ENCODE measurements at places on chromosomes 5 and 9.

DNA sequence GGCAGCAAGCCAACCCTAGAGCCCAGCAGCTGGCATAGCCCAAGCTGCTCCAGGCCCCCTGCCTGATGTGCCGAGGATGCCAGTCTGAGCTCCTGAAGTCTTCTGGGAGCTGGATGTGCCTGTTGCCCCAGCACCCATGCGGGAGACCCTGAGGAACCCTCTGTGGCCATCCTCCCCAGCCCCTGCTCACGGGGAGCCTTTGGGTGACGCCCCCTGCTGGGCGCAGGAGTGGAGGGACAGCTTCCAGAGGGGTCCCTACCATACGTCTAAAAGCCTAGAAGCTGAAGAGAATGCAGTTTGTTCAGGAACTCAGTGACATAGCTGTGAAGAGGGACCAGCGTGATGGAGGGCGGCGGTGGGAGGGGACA lies 33.1 kb upstream of the MVB12B start:
- no peak for DNase-seq

GRCh38 chr5:527646-528628 lies 3.7 kb upstream of the SLC9A3 start:
- no peak for DNase-seq

GRCh38 chr9:126721564-126721981 lies 83.3 kb upstream of the ZBTB43 start:
- DNase-seq, result no peak

GRCh38 chr9:99391937-99392594 lies 170.0 kb downstream of the SEC61B start:
- no peak for DNase-seq

- no peak for DNase-seq
Measured at GRCh38 chr5:96483878-96484277, 50.8 kb upstream of the PCSK1 start.

- peak; percentile 9 for DNase-seq
Measured at GRCh38 chr9:107465467-107466451, 23.8 kb downstream of the KLF4 start.

- no peak for DNase-seq
Measured at GRCh38 chr9:113511856-113512761, 48.6 kb downstream of the RGS3 start.

GRCh38 chr9:127754099-127755060 lies 19.3 kb upstream of the TOR2A start:
- DNase-seq, result no peak

- DNase-seq, result no peak
Measured at GRCh38 chr5:28468166-28468565, 1429.8 kb upstream of the CDH9 start.

- no peak for DNase-seq
Measured at GRCh38 chr5:69335341-69335935, 2.8 kb upstream of the CCDC125 start.

DNA sequence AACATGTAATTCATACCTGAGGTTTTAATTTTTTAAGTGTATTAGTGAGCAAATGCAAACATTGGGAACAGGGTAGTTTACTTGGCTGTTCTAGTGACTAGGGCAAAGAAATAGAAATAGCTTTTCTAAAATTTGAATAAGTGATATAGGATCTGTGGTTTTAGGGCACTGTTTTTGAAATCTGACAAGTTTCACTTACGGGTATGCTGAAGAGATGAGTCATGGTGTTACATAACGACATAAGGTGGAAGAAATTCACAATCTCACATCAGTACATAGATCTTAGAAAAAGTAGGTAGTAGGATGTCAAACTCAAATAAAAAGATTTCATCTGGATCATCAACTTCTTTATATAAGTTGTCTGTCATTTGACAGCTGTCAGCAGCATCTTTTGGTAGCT lies 772.3 kb downstream of the MAT2B start:
- no peak for DNase-seq

DNA sequence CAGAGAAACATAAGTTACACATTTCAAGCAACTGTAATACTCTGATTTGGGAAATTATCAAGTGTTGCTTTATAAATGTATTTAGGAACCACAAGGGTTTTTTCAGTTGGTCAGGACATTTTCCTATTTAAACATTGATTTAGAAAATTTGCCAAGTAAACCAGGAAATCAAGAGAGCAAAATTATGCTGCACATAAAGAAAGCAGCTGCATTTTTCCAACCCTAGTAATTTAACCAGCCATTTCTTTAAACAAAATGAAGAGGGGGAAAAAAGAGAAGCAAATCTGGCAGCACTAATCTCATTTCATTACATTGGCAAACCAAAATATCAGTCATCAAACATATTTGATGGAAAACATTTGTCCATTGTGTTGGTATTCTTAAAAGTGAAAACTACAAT lies 271.4 kb downstream of the TLE1 start:
- DNase-seq, result no peak

- no peak for DNase-seq
Measured at GRCh38 chr5:32283539-32284377, 29.0 kb downstream of the MTMR12 start.

DNA sequence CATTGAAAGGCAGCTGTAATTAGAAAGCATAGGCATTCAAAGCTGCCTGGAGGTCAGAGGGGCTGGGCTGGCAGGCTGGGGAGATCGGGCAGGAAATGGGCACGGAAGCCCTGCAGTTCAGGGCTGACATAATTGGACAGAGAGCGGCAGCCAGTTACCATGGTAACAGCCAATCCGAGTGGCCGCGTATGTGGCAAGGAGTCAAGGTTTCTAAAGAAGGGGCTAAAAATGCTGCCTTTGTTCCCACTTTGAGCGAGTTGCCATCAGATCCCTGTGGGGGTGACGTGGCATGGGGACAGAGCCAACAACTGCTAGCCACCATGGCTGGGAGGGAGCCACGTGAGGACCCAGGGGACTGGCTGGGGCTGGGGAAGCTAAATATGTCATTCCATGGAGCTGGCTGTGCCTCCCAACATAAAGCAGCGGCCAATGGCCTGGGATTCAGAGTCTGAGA lies 44.7 kb upstream of the NDFIP1 start:
- DNase-seq, result peak; percentile 63

DNA sequence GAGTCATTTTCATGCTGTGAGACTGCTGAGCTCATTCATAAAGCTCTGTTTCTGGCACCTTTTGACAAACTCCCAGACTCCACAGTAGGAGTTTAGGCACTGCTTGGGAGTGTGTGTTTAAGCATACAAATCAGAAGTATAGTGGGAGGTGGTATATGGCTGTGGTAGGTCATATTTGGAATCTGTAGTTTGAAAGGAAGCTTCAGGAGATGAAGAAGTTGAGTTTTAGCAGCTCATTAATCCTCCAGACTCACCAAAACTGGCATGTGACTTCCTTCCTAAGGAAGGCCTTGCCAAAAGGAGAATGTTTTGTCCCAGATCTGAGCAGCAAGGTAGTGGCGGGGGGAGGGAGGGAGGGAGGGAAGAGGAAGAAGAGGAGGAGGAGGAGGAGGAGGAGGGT lies 52.8 kb downstream of the SAXO1 start:
- no peak for DNase-seq

GRCh38 chr9:115461280-115461679 lies 343.3 kb upstream of the TNC start:
- DNase-seq, result no peak

DNA sequence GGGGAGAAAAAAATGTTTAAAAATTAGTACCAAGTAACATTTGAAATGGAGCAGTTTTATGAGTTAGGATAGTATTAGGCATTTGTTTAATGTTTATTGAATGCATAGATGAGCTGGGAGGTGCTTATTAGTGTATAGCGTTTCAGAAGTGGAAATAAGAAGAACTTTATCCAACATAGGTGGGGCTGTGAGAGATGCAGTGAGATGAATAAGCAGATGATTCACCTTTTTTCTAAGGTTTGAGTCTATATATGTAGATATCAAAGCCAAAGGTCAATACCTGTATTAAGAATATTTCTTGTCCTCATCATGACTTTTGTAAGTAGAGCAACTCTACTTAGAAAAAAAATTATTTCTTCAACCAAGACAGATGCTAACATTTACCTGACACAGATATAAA lies 54.6 kb upstream of the POU4F3 start:
- no peak for DNase-seq

- DNase-seq, result no peak
Measured at GRCh38 chr5:78592735-78593386, 55.7 kb downstream of the LHFPL2 start.

DNA sequence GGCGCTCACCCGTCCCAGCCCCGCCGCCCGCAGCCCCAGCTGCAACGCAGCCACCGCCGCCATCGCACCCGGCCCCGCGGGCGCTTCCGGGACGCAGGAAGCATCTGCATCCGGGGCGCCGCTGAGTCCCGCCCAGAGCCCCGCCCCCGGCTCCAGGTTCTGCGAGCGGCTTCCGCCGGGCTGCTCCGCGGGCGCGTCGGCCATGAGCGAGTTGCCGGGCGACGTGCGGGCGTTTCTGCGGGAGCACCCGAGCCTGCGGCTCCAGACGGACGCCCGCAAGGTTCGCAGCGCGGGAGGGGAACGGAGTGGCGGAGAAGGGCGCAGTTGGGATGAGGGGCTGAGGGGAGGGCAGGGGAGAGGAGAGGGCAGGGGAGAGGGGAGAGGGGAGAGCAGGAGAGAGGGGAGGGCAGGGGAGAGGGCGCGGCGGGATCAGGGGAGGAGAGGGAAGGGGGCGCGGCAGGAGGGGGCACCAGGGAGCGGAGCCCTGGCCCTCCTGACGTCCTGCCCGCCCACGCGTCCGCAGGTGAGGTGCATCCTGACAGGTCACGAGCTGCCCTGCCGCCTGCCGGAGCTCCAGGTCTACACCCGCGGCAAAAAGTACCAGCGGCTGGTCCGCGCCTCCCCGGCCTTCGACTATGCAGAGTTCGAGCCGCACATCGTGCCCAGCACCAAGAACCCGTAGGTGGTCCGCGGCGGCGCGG lies at the start of the genes SURF1 and SURF2:
Gene SURF1 (minus strand): TSS at position 97 of the 701 bp plus-strand sequence. CDS start 34 bp downstream, at position 63.
Gene SURF2 (plus strand): TSS at position 160 of the 701 bp plus-strand sequence. CDS start 43 bp downstream, at position 203.
- DNase-seq, result peak; percentile 91

DNA sequence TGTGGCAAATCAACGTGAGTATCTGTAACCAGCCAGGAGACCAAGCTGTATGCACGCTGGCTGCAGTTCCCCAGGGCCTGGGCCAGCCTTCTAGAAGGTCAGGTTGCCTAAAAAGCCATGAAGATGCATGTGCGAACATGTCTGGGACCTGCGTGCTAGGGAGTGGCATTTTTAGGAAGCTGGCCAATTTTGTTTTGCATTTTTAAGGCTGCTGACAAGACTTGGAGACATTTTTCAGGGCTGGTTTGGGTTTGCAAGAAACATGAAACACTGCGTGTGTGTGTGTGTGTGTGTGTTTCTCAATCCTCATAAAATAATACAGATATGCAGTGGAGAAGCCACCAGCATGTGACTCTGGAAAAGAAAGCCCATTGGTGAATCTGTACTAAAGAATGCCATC lies 5.1 kb downstream of the TGFBI start:
- DNase-seq, result no peak

GRCh38 chr9:133882849-133883755 lies 109.0 kb downstream of the VAV2 start:
- peak; percentile 8 for DNase-seq

- no peak for DNase-seq
Measured at GRCh38 chr5:53350991-53351770, 129.2 kb upstream of the FST start.

- DNase-seq, result no peak
Measured at GRCh38 chr9:14563902-14564624, 129.2 kb downstream of the ZDHHC21 start.

- DNase-seq, result no peak
Measured at GRCh38 chr9:110224583-110224982, 16.6 kb upstream of the C9orf152 start.

GRCh38 chr5:149018909-149019443 lies 43.9 kb downstream of the SH3TC2 start:
- DNase-seq, result peak; percentile 51

GRCh38 chr9:38047301-38048251 lies 21.5 kb downstream of the SHB start:
- DNase-seq, result no peak

DNA sequence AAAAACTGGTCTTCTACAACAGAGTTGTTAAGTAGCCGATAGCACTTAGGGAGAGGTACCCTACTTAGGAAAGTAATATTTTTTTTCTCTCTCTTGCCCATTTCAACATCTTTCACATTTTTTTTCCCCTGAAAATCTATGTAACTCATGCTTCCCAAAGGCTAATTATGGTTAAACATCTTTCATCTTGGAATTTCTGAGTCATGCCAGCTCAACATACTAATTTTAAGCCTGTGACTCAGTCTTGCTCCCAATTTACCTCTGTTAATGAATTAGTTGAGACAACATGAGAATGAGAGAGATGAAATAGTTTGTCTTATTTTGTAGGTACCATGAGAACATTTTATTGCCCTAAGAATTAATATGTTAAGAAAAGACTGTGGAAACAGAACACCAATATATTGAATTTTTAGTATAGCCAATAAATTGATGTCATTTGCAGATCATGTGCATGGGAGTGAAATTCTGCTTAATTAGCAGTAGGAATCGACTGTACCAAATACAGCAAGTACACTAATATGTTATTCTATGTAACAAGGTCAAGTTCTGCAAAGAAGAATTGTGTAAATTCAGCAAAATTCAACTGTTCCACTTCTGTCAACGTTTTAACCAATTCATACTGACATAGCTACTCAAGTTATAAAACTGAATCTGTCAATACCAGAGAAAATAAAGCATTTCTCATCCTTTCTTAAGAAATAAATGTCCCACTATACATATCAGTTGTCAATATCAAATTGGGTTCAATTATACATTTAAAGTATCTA lies 550.0 kb downstream of the PTPRD start:
- DNase-seq, result no peak

GRCh38 chr9:71733176-71733575 lies 35.1 kb downstream of the CEMIP2 start:
- no peak for DNase-seq

- no peak for DNase-seq
Measured at GRCh38 chr9:90061187-90061586, 456.4 kb downstream of the GADD45G start.

- DNase-seq, result no peak
Measured at GRCh38 chr5:1515311-1515920, 8.3 kb downstream of the LPCAT1 start.

- DNase-seq, result no peak
Measured at GRCh38 chr5:90571147-90571773, 12.7 kb downstream of the ADGRV1 start.

GRCh38 chr9:30197954-30198353 lies 2186.5 kb upstream of the ACO1 start:
- no peak for DNase-seq

DNA sequence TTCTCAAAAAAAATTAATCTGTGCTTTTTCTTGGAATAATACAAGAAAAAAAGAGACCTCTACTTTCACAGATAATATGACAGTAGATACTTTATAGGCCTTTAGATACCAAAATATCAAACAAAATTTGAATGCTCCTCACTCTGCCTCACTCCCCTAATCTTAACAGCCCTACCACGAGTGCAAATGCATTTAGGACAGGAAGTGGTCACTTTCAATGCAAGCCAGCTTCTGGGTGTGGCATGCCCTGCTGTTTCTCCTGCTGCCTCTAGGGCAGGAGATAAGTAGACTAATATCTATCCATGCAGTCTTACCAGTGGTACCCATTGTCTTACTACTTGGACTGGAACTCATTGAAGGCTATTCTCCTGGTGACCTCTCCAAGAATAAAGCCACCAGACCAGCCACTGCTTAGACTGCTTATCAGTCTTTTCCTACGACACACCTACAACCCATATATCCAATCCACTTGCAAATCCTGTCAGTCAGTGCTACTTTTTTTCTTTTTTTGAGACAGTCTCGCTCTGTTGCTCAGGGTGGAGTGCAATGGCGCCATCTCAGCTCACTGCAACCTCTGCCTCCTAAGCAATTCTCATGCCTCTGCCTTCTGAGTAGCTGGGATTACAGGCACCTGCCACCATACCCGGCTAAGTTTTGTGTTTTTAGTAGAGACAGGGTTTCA lies 23.0 kb downstream of the FRRS1L start:
- DNase-seq, result no peak
